Skeletal muscle cell (primary cell): ENCODE measurements at places on chromosomes 12 and 14.

DNA sequence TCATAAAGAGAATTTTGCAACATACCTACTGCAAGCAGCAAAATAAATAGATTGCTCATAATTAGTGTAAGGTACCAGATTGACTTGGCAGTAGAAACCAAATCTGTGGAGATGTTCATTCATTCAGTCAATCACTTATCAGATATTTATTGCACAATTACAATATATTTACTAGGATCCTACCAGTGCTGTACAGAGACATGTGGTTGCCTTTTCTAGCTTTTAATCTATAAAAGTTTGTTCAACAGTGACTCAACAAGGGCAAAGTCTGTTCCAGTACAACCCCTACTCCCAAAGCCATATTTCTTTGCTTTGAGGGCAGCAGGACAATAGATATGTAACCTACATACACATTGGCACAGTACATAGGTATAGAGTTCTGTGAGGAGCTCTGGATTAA lies 27.3 kb downstream of the ABCD2 start:
- DNase-seq: no peak

- DNase-seq: no peak
Observed at GRCh38 chr12:3772380-3772779, 19.5 kb upstream of the CRACR2A start.

DNA sequence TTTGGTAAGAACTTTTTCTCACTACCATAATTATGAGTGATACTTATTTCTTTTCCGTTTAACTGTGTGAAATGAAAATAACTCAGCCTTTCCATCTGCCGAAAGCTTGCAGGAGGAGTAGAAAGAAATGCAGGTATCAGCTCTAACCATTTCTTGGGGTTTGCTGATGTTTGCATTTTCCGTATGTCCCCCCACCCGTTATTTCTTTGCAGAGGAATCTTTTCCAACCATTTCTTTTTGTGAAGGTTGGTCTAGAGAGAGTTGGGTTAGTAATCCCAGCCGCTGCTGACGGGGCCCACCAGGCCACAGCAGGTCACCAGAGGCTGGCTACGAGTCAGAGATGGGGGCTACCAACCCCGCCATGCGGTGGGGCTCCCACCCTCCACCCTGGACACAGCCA lies 7.0 kb upstream of the PIWIL1 start:
- DNase-seq: no peak

GRCh38 chr12:40107803-40108620 lies 2.1 kb upstream of the SLC2A13 start:
- DNase-seq: no peak

- DNase-seq: peak; percentile 78
Observed at GRCh38 chr12:124745891-124746570, 117.6 kb downstream of the SCARB1 start.

- no peak for DNase-seq
Observed at GRCh38 chr12:6271281-6271680, 39.2 kb upstream of the PLEKHG6 start.

GRCh38 chr12:54879150-54879549 lies 24.8 kb downstream of the MUCL1 start:
- peak; percentile 16 for DNase-seq

GRCh38 chr12:28527631-28528249 lies 337.5 kb downstream of the CCDC91 start:
- DNase-seq: no peak

DNA sequence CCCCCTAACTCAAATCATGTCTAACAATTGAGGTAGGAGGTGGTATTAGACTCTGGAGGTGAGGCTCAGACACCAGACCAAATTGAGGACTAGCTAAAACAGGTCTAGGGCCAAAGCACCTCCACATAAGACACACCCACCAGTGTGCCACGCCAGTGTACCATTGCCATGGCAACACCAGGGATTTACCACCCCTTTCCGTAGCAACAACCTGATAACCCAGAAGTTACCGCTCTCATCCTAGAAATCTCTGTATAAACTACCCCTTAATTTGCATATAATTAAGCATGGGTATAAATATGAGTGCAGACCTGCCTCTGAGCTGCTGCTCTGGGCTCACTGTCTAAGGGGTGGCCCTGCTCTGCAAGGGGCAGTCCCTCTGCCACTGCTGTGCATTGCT lies 57.4 kb upstream of the PPP2R5C start:
- no peak for DNase-seq

- no peak for DNase-seq
Observed at GRCh38 chr12:25366122-25366521, 115.4 kb upstream of the KRAS start.

DNA sequence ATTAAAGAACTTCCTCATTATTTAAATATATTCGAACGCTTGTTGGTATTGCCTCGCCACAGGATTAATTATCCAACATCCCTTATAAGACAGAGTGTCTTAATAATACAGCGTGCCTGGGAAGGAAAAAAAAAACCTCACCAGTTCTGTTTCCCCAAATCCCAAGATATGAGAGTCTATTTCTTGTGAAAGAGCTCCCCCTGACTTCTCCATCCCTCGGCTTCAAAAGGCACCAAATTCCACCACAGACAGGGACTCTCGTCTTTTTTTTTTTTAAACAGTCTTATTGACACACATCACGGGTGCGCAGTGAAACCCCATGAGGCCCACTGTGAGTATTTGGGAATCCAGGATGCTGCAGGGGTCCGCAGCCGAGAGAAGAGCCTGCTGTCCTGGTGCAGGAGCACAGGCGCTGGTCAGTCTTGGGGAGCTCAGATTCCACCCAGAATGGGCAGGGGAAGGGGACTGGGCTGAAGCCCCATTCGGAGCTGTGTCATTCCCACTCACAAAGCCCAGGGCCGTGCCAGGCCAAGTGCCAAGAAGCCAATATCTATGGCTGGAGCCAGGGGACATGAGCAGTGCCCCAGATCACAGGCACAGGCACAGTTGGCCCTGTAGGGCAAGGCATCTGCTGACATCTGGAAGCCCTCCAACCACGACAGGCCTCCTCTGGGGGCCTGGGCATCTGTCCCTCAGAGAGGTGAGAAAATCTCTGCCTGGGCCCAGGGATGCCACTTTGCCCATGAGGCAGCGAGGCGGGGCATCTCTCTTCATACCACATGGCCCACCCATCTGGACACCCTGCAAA lies 71.9 kb downstream of the BCL11B start:
- DNase-seq: no peak

DNA sequence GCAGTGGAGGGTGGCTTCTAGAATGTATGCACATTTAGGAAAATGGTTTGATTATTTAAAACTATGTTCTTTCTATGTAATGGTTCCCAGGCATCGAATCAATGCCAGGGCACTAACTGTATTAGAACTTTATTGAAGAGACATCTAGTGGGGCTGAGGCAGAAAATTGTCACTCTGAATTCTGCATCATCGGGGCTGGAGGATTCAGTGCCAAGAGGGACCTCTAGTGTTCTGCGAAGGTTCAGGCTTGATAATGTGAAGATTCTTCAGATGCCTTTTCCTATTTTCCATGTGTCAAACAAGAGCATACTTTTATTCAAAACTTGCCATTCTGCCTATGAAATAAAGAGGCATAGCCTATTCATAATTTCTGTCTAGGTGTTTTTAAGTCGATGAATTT lies 146.3 kb downstream of the CAND1 start:
- DNase-seq: no peak

DNA sequence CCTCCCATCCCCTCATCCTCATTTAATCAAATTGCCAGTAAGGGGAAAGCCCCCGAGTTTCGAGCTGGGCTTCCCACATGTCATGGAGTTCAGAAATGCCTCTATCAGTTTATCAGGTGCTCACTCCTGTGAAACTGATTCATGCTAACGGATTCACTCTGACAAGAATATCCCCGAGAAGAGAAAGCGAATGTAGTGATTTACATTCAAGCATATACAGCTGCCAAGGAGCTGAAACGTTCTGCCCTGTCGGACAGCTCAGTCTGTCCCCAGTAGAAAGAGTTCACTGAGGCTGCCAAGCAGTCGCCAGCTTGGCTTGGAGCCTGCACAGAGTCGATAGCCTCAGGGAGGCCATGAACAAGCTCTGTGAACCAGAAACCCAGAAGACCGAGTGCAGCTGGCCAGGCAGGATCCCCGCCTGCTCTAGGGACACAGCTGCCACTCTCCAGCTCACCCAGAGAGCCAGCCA lies 88.4 kb downstream of the TMCC3 start:
- DNase-seq: no peak

GRCh38 chr12:6923851-6924250 lies 3.9 kb upstream of the ATN1 start:
- no peak for DNase-seq

GRCh38 chr12:78040111-78040510 lies 209.4 kb downstream of the NAV3 start:
- no peak for DNase-seq

DNA sequence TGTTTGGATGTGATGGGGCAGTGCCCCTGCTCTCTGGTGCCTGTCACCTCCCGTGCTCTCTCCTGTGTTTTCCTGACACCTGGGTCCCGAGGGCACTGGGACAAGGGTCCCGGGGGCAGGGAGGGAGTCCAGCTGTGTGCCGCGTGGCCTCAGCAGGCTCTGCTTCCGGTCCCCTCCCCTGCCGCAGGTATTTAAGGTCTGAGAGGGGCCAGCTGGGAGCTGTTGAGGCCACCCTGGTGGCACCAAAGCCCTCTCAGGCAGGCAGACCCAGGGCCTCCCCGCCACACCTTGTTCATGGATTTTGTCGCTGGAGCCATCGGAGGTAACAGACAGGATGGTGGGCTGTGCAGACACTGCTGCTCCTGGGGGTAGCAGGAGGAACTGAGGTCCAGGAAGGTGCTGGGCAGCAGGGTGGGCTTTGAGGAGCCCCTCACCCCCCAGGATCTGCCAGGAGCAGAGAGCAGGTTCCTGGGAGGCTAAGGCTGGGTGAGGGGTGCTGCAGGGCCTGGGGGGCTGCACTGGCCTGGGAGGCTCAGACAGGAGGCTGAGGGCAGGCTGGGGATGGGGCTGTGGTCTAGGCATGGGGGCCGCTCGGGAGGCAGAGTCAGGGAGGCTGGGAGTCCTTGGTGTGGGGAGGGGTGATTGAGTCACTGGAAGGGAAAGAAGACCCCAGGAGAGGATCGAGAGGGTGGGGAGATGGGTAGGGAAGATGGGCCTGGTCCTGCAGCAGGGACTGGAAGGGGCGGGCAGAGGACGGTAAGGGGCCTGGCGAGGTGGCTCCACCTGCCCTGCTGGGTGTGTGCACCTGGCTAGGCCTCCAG lies at the start of gene SLC25A47:
Gene SLC25A47, plus strand, starts transcription at position 219 of the 821 bp plus-strand sequence. Its CDS starts 76 bp downstream, at position 295.
- no peak for DNase-seq

- DNase-seq: no peak
Observed at GRCh38 chr12:24134092-24134491, 184.6 kb upstream of the SOX5 start.

- no peak for DNase-seq
Observed at GRCh38 chr12:118061011-118061872, at the start of gene WSB2. Gene WSB2, minus strand, starts transcription at chr12:118061179. Its CDS starts 131 bp downstream, at chr12:118061048.

DNA sequence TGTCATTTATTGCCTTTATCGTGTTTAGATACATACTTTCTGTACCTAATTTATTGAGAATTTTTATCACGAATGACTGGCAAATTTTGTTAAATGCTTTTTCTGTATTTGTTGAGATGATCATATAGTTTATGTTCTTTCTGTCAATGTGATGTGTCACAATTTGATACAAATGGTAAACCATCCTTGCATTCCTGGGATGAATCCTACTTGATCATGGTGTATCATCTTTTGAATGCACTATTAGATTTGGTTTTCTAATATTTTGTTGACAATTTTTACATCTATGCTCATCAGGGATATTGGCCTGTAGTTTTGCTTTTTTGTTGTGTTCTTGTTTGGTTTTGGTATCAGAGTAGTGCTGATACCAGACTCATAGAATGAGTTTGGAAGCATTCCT lies 185.1 kb downstream of the NUBPL start:
- no peak for DNase-seq

- no peak for DNase-seq
Observed at GRCh38 chr12:1579651-1580435, 14.5 kb downstream of the FBXL14 start.

GRCh38 chr12:1925684-1926006 lies 7.2 kb upstream of the CACNA2D4 start:
- DNase-seq: no peak

- peak; percentile 15 for DNase-seq
Observed at GRCh38 chr12:943051-943450, 6.4 kb downstream of the RAD52 start.

GRCh38 chr12:27778206-27778605 lies 1.8 kb upstream of the KLHL42 start:
- no peak for DNase-seq

DNA sequence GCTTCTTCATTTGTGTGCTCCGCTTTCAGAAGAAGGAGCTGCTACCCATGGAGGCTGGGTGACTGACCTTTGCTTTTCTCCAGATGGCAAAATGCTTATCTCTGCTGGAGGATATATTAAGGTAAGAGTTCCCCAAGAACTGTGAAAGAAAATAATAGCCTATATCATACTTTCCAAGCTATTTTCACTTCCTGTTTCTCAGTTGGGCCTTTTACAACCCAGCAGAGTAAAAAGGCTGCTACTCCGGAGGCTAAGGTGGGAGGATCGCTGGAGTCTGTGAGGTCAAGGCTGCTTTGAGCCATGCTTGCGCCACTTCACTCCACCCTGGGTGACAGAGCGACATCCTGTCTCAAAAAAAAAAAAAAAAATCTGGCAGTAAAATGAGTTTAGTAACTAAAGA lies 82.1 kb downstream of the APAF1 start:
- DNase-seq: no peak

DNA sequence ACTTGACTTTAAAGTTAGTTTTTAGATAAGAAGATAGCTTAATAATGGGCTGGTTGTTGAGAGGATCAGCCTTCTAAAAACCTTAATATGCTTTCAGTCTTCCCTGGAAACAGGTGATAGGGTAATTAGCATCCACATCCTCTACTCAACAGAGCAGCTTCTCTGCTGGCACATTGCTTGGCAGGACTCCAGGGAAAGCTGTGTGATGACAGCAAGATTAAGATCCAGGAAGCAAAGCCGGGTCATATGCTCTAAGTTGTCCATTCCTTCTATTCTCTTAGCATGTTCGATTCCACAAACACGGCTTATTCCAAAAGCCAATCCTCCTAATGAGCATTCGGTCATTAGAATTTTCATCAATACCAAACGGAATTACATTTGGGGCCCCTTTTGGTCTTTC lies 87.0 kb downstream of the HMGA2 start:
- DNase-seq: peak; percentile 56

GRCh38 chr14:68255693-68256178 lies 436.2 kb downstream of the RAD51B start:
- no peak for DNase-seq

- no peak for DNase-seq
Observed at GRCh38 chr14:105022276-105022670, 1.4 kb upstream of the CDCA4 start.

- no peak for DNase-seq
Observed at GRCh38 chr12:20624718-20625117, 70.4 kb upstream of the SLCO1C1 start.

GRCh38 chr12:56987011-56987410 lies 19.3 kb downstream of the ZBTB39 start:
- DNase-seq: no peak

GRCh38 chr12:127690161-127690560 lies 576.8 kb upstream of the TMEM132C start:
- DNase-seq: no peak
